ENCODE measurements at places on chromosomes 1 and 21. TPM values are rescaled to one million over a fixed set of nuclear protein-coding genes. Genes with fewer than 3 reads are reported as not detected.

The S1PR1 gene
- 10.8 TPM for total RNA-seq

The HSF2BP gene
- 1.2 TPM for total RNA-seq

- no peaks in the 10 kb centered on the region for H3K4me1 ChIP-seq
- no peaks in the 10 kb centered on the region for H3K27me3 ChIP-seq
- H3K27ac ChIP-seq, result no peak overlapping the region
These were observed 25.2 kb downstream of the EVA1C start for GRCh38 chr21:32437729-32438128.

GRCh38 chr1:117089996-117090395, 29.9 kb downstream of the TTF2 start:
- no peak overlapping the region for H3K27ac ChIP-seq
- no peak overlapping the region for H3K4me3 ChIP-seq
- no peak for DNase-seq
- H3K36me3 ChIP-seq, result peaks cover 9% of the 10 kb centered on the region
- H3K27me3 ChIP-seq, result no peaks in the 10 kb centered on the region
- H3K4me1 ChIP-seq, result peaks cover 12% of the 10 kb centered on the region

GRCh38 chr1:206634365-206635079, 814 bp upstream of the DYRK3 start:
- H3K27me3 ChIP-seq, result peaks cover 9% of the 10 kb centered on the region
- H3K27ac ChIP-seq, result peak overlapping the region; percentile 85
- peaks cover 22% of the 10 kb centered on the region for H3K4me1 ChIP-seq
- H3K36me3 ChIP-seq, result peaks cover 3% of the 10 kb centered on the region

DNA sequence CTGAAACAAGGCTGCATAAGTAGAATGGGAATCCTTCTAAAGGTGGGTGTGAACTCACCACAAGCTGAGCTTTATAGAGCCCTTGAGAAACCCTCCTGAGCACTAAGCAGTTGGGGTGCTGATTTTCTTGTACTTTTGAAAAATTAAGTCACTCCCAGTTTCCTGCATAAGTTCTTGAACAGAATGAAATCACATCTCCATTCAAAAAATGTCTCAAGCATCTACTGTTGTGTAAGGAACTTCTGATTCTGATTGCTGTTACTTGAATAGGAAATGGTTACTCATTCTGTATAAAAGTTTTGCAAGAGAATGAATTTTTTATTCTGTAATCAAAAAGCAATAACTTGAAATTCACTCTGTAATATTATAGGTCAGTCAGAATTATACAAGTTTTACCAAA, 50.8 kb upstream of the WNT2B start:
- peaks cover 40% of the 10 kb centered on the region for H3K36me3 ChIP-seq
- no peak overlapping the region for H3K4me3 ChIP-seq
- H3K27ac ChIP-seq, result no peak overlapping the region
- DNase-seq, result no peak

The EPHB2 gene
- 24.5 TPM for total RNA-seq

The LGR6 gene
- total RNA-seq, result 0.09 TPM

DNA sequence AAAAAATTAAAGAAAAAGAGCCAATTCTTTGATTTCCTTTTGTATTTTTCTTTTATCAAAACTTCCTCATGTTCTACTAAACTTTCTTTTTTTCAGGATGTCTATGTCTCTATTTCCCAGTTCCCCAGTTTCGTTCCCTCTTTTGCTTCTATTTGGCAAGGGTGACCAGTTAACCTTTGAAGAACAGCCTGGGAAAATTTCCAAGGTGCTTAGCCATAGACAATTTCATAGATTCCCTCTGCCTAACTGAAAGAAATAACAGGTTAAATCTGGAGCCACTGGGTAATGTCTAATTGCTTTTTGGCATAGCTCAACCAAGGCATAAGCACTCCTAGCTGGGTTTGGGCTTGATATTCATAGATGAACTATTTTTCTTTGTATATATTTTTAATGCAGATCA, 272.3 kb downstream of the ADGRL2 start:
- no peaks in the 10 kb centered on the region for H3K27me3 ChIP-seq
- no peak overlapping the region for H3K4me3 ChIP-seq
- DNase-seq, result peak; percentile 50
- no peak overlapping the region for H3K27ac ChIP-seq
- peaks cover 2% of the 10 kb centered on the region for H3K4me1 ChIP-seq

Measured in muscle of leg (tissue), 16 donors.